ENCODE measurements at places on chromosomes 7 and 10.

DNA sequence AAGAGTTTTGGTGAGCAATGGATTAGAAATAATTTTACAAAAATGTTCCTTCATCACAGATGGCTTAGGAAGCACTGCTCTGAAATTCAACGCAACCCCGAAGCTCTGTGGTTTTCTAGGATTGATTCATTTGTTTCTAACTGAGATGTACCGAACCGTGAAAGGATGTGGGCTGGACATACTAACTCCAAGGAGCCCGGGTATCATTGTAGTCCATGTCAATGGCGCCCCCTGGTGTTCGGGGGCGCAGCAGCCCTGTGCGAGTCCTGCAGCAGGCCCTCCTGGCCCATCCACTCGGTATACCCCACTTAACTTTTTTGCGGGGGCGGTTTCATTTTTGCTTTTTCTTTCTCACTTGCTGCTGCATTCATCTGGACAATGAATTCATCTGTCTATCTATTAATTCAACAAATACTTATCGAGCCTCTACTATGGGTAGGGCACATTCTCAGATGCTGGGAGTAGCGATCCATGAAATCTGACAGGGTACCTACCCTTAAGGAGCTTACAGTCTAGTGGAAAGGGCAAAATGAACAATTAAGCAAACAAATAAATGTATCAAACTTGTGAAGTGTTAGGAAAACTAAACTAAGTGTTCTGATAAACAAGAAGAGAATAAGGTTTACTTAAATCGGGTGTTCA lies 25.2 kb upstream of the ITPRID1 start:
- DNase-seq = peak; percentile 38

GRCh38 chr10:14855453-14855852 lies 17.3 kb downstream of the HSPA14 start:
- DNase-seq = no peak

GRCh38 chr7:149081914-149082313 lies 8.6 kb downstream of the ZNF786 start:
- no peak for DNase-seq

GRCh38 chr7:35467456-35467978 lies 213.6 kb upstream of the TBX20 start:
- no peak for DNase-seq

DNA sequence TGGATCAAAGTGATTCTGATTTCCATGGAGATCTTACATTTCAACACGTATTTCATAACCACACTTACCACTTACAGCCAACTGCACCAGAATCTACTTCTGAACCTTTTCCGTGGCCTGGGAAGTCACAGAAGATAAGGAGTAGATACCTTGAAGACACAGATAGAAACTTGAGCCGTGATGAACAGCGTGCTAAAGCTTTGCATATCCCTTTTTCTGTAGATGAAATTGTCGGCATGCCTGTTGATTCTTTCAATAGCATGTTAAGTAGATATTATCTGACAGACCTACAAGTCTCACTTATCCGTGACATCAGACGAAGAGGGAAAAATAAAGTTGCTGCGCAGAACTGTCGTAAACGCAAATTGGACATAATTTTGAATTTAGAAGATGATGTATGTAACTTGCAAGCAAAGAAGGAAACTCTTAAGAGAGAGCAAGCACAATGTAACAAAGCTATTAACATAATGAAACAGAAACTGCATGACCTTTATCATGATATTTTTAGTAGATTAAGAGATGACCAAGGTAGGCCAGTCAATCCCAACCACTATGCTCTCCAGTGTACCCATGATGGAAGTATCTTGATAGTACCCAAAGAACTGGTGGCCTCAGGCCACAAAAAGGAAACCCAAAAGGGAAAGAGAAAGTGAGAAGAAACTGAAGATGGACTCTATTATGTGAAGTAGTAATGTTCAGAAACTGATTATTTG lies 15.3 kb downstream of the HNRNPA2B1 start:
- DNase-seq = no peak

DNA sequence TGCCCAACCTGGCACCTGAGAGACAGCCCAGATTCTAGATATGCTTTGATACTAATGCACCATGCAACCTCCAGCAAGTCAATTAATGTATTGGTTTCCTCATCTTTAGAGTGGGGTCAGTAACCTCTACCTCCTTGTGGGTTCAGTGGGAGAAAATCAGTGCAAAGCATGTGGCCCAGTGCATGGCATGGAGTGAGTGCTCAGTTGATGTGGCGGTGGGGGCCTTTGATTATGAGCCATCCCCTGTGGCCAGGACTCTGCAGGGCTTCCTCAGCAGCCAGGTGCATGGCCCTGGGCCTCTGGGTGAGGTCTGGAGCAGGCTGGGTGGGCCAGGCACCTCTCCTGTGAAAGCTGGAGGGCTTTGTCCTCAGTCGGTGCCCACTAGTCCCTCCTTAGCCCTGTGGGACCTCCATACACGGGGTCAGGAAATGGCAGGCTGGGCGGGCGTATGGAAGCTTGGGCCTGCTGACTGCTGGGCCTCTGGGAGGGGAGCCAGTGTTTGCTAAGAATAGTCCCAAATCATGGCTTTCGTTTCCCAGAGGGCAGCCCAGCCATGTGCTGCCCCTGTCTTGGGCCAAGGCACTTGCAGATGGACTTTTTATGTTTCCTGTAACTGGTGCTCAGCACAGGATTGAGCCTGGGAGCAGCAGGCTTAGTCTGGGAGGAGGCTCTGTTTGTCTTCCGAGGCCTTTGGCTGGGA lies 3.4 kb downstream of the PALD1 start:
- DNase-seq = no peak

DNA sequence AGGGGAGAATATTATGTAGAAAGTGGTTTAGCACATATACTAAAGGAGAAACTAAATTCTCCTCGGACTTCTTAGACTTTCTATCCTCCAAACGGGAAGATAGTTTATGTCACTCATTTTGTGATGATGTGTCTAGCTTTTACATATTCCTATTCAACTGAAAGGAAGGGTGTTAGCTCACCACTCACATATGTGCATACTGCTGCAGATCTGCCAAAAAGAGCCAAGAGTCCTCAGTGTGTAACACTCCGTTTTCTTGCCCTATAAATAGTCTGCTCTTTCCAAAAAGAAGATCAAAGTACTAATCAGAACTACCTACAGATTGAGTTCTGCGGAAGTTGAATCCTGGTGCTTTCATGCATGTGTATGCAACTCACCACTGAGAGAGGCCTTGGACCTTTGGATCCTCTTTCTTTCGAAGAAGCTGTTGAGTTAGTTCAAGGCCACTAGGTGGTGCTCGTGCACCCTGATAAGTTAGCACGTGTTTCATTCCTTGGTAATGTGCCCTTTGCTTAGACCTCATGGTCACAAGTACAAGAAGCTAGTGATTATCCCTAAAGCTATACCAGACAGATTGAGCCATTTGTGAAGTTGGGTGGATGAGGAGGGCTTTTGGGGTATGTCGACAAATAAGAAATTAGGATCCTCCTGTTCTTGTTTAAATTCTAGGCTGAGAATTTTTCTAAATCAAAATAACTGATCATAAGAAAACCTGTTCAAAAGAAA lies 14.1 kb downstream of the YAE1 start:
- DNase-seq = peak; percentile 91

DNA sequence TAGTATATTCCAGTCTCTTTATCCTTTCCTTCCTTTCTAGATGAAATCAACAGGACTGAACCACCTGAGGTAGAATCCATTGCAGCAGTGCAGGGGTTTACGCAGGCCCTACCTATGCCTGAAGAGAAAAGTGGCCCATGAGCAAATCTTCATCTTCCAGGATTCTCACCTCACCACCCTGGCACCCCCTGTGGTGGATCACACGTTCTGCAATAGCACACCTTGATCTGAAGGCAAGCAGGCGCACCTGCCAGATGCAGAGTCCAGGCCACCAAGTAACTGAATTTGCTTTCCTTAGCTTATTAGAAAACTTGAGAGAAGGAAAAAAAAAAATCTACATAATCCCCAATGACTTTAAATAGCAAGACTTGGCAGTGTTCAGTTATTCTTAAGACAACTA lies 121.4 kb downstream of the PIP4K2A start:
- no peak for DNase-seq

DNA sequence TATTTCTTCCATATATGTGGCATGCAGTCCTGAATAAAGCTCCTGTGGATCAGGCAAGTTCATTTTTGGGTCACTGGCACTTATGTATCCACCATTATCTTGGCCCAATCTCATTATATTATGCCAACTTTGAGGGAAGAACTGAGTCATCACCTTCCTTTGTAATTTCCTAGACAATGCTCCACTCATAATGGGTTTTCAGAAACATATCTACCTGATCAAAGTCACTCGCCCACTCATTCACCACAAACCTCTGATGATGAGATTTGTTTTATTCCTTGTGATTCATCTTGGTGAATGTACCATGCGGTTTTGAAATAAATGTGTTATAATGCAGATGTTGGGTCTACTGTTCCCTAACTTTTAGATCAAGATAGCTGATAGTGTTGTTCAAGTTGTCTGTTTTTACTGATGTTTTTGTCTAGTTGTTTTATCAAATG lies 525.8 kb downstream of the KIF20B start:
- peak; percentile 93 for DNase-seq

DNA sequence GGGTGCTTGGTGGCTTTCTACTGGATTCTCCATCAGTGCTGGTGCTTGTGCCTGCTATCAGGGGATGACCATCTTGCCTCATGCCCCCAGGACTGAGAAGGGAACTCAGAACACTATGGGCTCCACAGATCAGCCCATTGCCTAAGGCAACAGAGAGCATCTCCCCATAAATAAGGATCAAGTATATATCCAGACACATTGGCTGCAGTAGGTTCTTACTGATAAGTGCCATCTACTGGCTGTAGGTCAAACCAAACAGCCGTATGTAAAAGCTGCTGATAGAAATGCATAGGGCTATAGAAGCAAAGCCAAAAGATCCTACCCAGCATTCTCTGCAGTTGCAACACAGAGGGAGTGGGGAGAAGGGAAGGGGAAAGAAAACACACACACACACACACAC lies 153.7 kb downstream of the CDK14 start:
- peak; percentile 30 for DNase-seq

- no peak for DNase-seq
Measured at GRCh38 chr7:23210506-23210905, 28.7 kb downstream of the NUP42 start.

GRCh38 chr10:124037784-124038183 lies 55.6 kb downstream of the CHST15 start:
- no peak for DNase-seq

DNA sequence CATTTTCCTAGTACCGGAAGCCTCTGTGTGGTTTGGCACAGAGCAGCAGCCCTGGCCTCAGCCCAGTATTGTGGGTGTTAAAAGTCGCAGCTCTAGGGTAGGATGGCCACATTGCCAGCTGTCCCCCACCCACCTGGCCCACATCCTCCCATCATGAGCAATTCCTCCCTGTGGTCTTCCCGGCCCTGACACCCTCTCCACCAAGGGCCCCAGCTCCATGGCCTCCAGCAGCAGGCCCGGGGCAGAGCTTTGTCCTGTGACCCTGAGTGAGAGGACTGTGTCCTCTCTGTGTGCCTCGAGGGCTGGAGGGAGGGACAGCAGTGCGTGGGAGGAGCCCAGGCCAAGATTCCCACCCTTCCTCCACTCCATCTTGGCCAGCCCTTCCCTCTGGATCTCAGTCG lies 93.7 kb downstream of the MYL10 start:
- DNase-seq = no peak

GRCh38 chr7:20474249-20474648 lies 141.2 kb upstream of the ABCB5 start:
- DNase-seq = no peak

DNA sequence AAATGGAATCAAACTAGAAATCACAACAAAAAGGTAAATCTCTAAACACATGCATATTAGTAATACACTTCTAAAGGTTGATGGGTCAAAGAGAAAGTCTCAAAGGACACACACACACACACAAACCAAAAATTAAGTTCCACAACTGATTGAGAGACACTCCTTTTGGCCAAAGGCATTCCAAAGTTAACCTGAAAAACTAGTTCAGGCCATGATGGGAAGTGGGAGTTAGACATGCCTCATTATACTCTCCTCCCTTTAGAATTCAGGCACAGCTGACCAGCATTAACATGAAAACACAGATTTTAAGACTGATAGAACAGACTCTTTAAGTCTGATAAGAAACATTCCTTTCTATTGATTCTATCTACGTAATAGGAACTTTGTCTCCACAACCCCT lies 332.4 kb upstream of the IGFBP3 start:
- DNase-seq = no peak

DNA sequence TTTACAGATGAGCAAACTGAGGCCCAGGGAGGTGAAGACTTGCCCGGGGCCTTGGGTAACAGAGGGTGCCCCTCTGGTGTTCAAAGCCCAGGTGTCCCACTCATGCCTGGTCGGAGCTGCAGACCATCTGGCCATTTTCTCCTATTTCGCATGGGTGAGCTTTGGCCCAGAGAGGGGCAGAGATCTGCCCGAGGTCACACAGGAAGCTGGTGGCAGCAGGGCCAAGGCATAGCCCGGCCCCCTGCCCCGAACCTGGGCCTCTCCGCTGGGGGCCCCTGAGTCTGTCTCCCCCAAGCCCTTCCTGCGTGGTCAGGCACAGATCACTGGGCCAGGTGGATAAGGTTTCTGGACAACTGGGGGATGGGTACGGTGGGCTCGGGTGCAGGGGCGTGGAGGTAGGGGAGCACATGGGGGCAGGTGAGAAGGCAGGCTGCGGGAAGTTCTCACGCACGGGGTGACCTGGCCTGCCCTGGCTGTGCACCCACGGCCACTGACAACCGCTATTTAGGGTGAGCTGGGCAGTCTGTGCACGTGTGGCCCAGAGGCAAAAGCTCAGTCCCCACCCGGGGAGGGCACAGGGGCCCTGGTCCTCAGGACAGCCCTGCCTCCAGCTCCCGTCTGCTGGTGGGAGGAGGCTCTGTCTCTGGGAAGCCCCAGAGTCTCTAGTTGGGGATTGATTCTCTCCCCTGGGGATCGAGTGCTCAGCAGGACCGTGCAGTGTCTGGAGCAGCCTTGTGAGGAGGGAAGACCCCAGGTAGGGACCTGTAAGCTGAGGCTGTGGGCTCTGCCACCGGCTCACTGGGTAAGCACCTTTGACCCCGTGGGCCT lies 68.6 kb downstream of the UNCX start:
- no peak for DNase-seq

- DNase-seq = no peak
Measured at GRCh38 chr10:3681642-3682554, 103.1 kb downstream of the KLF6 start.

- DNase-seq = no peak
Measured at GRCh38 chr7:13144673-13145072, 457.2 kb downstream of the ARL4A start.

DNA sequence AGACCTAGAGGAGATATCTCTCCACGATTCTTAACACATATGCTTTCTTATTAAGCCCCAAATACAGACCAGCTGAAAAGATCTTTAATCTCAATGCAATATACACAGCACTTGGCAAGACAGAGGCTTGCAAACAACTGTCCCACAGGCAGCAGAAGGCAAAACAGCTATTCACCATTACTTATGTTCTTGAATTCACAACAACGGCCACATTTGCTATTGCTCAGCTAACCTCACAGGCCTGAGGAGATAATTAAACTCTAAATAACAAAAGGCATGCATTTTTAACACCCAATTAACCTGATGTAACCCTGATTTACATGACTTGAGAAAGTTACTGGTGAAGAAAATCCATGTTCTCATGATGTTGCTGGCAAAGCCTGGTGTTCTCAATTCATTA lies 216.4 kb downstream of the CRPPA start:
- no peak for DNase-seq

Measured in fibroblast of upper back skin (primary cell).